ENCODE measurements at places on chromosomes 4 and X.

GRCh38 chrX:1535241-1536041 lies 1.5 kb downstream of the P2RY8 start:
- peak; percentile 83 for DNase-seq

- peak; percentile 93 for DNase-seq
Measured at GRCh38 chr4:102500696-102501446, at the start of gene NFKB1. NFKB1 (plus strand) TSS chr4:102501359; CDS start chr4:102525519, 24,160 bp downstream.

DNA sequence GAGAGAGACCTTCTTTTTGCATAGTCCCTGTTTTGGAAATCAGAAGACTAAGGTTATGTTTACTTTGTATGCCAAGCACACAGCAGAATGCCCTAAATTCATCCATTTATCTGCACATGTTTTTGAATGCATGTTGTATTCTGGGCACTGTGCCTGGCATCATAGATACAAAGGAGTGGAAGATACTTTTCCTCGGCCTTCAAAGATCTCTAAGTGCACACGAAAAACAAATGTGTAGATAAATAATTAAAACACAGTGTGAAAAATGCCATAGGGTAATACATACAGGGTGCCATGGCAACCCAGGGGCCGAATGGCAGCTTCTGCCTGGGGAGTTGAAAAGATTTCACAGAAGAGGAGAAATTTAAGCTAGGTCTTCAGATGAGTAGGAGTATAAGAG lies 390.6 kb upstream of the ATOH1 start:
- DNase-seq, result no peak

DNA sequence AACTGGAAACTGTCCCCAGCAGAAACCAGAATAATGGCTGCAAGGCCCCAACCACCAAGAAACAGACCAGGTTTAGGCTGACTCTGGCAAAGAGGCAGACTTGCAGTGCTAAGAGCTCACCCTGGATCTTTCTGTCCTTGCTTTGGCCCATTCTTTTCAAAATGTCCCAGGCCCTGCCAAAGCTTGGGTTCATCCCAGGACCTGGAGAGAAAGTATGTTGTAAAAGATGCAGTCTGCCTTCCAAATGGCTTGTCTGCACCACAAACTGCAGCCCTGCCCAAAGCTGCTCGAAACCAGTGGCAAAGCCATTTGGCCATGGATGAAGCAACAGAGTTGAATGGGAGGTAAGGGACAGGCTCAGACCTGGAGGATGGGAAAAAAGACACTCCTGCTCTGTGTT lies 38.0 kb upstream of the LNX1 start:
- DNase-seq, result no peak

GRCh38 chr4:122666527-122667245 lies 45.8 kb upstream of the IL21 start:
- no peak for DNase-seq

- DNase-seq, result no peak
Measured at GRCh38 chr4:31715302-31715701, 995.1 kb downstream of the PCDH7 start.

DNA sequence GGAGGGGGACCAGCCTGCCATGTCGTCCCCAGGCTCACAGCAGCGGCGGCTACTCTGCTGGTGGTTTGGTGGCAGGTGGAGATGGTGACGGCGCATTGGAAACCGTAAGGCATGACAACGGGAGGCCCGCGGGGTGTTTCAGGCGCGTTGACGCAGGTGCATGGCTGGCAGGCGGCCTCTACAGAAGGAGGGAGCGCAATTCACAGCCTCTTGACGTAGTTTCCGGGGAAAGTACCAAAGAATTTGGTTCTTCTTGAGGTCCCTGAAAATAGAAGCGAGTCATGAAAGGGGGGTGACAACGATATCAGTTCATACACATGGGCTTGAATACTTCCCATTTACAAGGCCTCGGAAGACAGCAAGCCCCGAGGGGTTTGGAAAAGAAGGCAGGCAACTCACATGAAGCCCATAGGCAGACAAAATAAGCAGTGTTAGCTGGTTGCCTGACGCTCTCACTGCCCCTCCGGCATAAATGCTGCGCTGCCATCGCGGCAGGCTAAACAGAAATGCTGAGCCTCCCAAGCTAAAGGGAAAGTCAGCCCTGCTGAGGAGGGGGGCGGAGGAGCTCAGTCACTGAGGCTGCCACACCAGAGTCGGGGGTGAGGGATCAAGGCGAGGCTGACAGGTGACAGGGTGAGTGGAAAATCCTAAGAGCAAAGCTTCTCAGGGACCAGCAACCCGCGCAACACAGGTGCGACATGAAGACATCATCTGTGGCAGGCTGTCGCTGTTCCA lies 52.3 kb upstream of the PDLIM3 start:
- peak; percentile 84 for DNase-seq

GRCh38 chr4:148271166-148271565 lies 171.0 kb downstream of the NR3C2 start:
- no peak for DNase-seq

GRCh38 chr4:113223001-113223400 lies 173.5 kb downstream of the ANK2 start:
- DNase-seq, result no peak
